ENCODE measurements at places on chromosomes 1 and 21.

DNA sequence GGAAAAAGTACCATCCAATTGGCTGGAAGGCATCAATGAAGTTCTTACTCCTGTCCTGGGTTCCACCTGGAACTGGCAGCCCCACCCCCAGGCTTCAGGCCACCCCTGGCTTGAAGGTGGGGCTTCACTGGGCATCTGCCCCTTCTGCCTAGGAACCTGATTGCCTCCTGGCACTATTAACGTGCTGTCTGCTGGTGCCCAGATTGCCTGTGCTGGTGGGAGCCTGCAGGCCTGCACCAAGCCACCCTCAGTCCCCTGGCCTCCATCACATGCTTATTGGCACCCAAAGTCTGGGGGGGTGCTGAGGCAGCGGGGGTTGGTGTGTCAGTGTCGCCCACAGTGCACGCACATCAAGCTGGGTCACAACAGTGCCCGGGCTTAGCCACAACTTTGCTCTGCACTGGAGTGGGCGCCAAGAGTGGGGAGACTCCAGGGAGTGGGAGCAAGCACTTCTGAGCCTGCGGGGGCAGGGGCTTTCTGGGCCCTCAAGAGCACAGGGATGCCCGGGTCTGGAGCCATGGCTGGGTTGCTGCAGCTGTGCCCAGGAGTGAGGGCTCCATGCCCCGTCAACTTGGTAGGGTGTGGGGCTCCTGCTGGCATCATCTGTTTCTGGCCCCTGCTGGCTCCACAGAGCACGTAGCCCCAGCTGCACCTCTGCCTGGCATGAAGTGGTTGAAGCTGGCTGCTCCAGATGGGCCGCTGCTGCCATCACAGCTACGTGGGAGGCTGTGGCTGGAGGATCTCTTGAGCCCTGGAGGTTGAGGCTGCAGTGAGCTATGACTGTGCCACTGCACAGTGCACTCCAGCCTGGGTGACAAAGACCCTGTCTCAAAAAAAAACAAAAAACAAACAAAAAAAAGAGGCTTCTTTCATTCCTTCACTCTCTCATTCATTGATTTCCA, 4.1 kb upstream of the LSM10 start:
- no peak for DNase-seq

GRCh38 chr1:182391028-182391361, 595 bp downstream of the GLUL start:
- no peak for DNase-seq

GRCh38 chr1:241586905-241587512, 53.2 kb downstream of the CHML start:
- DNase-seq = no peak

GRCh38 chr1:110948038-110948810, 15.5 kb downstream of the LRIF1 start:
- DNase-seq = no peak

DNA sequence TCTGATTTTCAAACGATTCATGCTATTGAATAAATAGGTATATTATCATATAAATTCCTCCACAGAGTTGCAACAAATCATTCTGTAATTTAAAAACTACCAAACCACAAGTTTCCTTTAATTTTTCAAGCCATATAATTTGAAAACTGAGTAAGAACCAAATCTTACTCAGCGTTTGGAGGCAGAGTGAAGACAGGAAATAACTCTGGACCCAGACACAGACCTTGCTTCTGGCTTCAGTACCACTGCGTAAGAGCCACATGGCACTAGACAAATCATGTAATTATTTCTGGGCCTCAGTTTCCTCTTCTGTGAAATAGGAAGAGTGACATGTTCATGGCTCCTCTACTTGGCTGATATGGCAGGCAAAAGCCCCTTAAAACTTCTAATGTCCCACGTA, 82.4 kb downstream of the SMYD2 start:
- no peak for DNase-seq

- no peak for DNase-seq
These were observed 63.9 kb downstream of the OBSCN start for GRCh38 chr1:228271701-228272251.

DNA sequence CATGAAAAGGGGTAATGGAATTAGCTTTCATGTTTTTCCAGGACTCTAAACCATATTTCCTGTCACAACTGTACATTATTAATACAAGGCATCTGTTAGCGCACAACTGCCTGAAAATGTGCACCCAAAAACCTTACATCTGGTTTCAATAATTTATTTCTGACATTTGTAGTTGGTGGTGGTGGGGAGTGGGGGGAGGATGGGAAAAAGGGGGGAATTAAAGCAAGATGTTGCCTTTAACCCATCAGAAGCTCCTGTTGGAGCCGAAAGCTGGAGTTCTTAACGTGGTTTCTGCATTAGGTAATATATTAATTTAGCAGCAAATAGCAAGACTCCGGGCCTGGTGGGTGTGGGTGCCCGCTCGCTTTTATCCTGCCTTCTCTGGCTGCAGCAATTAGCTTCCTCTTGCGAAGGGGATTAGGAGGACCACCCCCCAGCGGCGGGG, 36.9 kb upstream of the HHAT start:
- peak; percentile 33 for DNase-seq

DNA sequence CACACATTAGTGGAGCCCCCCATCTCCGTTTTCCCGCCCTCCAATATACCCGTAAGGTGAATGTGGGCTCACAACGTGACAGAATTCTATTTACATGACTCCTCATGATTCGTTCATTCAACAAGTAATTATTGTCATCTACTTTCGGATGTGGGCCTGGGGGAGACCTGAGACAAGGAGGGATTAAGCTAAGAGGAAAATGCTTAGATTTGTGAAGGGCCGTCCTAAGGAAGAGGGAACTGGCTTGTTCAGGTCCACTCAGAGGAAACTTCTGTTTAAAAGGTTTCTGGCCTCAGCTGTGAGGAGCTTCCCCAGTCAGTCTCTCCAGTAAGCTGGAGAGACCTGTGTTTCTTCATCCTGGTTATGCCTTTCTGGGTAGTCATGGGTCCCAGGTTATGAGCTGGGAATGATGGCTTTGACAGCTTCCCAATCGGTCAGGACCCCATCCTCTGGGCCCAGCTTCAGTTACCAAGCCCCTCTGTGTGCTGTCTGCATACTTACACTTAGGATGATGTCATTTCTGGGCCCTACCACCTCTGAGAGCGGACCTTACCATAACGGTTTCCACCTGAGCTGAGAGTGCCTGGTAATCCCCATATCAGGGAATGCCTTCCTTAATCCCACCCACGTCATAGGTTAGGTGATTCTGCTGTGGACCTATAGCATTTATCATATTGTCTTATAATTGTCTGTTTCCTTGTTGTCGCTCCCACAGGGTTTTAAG, 687 bp upstream of the ERI3 start:
- no peak for DNase-seq

DNA sequence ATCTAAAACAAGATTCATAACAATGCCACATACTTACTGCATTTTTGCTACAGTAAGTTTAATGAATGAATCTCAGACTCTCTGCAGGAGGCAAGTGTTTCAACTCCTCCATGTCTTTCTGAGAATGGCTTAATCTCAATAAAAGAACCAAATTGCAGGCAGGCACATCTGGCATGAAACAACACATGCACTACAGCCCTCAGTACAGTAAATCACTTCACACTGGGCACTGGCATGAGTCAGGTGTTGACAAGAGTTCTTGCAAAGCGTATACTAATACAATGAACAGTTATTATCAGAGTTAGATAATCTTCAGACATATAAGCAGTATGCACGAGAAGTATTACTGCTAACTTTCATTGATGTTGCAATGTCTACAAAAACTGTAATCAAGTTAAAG, 1386.8 kb downstream of the MRPL39 start:
- DNase-seq = no peak

- no peak for DNase-seq
These were observed 6.3 kb downstream of the ATF6 start for GRCh38 chr1:161772397-161772796.

- DNase-seq = no peak
These were observed 47.4 kb upstream of the WNT2B start for GRCh38 chr1:112461200-112461871.

DNA sequence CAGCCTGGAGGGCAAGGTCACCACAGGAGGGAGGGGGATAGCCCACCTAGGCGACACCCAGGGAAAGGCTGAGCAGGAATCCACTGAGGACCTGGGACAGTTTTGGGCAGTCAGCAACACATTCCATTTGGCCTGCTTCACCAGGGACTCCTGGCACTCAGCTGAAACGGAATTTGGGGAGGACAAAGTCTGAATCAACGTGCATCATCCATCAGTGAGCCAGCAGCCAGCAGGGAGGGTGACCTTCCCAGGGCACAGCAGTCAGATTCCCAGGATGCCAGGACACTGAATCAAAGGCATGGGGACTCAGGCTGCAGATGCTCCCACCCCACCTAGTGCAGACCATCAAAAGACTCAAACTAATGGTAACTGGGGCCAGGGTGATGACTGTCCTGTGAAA, 4.6 kb downstream of the SH3BP5L start:
- peak; percentile 52 for DNase-seq

DNA sequence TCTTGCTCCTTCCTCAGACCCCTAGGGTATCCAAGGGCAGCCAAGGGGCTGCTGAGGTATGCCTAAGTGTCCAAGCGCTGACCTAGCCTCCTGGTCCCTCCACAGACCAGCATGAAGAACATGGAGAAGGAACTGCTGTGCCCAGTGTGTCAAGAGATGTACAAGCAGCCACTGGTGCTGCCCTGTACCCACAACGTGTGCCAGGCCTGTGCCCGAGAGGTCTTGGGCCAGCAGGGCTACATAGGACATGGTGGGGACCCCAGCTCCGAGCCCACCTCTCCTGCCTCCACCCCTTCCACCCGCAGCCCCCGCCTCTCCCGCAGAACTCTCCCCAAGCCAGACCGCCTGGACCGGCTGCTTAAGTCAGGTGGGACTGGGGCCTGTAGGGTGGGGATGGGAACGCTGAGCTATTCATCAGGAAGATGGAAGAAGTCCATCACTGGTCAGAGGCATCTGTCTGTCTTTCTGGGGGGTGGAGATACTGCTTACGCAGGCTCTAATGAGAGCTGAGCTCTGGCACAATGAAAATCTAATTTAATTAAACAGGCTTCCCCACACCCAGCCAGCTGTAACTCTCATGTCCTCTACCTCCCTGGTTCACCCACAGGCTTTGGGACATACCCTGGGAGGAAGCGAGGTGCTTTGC, 1.8 kb downstream of the TRIM46 start:
- no peak for DNase-seq

- no peak for DNase-seq
These were observed 64.4 kb upstream of the PTGFR start for GRCh38 chr1:78426408-78426807.

GRCh38 chr21:33078907-33079582, 9.1 kb downstream of the OLIG1 start:
- DNase-seq = no peak

- DNase-seq = no peak
These were observed 107.2 kb downstream of the KCNK1 start for GRCh38 chr1:233721004-233721595.

- DNase-seq = no peak
These were observed 94.8 kb upstream of the SGIP1 start for GRCh38 chr1:66439031-66439740.

DNA sequence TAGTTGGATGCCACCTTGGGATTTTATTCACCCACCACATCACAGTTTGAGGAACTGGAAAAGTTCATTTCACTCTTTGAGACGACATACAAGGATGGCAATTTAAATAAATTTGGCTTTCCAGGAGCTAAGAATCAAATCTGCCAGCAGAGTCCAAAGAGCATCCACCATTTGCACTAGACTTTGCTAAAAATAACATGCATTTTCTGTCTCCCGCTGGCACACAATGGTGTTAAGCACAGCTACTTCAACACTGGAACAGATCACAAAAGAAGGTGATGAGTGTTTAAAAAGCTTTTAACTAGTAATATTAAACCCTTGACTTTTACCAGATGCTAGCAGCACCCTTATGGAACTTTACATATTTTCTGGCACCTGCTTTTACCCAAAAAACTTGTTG, 44.6 kb downstream of the MAEL start:
- DNase-seq = no peak

- no peak for DNase-seq
These were observed 5.6 kb downstream of the CA6 start for GRCh38 chr1:8951231-8951630.

DNA sequence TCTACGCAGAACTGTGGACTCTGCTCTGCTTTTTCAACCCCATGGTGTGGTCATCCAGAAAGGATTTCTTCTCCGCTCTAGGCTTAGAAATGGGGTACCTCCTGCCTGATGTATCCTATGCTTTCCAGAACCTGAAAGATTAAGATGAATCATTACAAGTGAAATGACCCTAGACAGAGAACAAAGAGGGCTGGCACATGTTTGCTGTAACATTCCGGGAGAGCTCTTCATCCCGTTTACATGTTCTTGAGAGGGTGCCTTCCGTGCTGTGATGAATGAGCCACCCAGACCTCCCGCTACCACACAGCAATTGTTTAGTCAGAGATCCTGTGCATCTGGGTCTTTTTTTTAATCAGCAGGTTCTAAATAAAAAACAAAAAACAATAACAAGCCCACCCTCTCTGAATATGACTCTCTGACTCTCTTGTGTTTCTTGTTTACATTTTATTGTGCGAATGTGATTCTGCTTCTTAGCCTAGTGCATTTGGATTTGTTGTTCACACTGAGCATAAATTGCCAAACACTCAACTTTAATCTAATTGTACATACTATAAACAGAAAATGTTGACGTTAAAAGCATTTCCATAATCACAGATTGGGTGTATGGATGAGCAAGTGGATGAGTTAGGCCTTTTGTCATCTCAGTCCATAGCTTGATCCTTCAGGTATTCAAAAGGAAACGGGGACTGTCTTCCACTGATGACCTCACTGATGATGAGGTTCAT, 87.1 kb downstream of the GPR88 start:
- DNase-seq = no peak

- no peak for DNase-seq
These were observed 929 bp downstream of the SUMO3 start for GRCh38 chr21:44816761-44817505.

DNA sequence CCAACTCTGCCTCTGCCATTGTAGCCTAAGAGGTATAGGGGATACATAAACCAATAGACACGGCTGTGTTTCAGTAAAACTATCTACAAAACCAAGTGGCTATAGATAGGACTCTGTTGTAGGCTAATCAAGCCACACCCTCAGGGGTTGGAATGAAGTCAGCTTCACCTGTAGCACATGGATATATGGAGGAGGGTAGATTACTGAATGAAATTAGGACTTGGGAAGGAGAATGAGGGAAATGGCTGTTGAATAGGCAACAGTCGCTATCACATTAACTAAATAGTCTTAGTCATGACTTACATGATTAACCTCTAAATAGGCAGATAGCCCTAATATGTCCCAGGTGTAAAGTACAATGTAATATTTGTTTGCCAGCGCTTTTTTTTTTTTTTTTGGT, 49.7 kb downstream of the DESI2 start:
- DNase-seq = no peak

DNA sequence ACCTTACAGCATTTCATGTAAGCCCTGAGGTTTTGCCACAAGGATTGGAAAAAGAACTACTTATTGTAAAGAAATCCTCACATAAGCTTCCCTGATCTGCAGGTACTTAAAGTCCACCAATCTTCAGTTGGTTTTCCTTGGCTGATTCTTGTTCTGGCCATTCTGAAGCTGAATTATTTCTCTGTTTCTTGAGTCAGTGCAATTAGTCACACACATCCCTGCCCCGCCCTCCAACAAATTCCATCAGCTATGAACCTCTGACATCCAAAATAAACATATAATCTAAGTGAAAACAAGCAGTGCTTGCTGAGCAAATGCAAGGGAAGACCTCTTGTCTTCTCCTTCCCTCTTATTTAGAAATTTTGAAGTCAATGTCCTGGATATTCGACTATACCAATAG, 8.2 kb upstream of the FNDC7 start:
- peak; percentile 46 for DNase-seq
